ENCODE measurements at places on chromosomes 2 and 18.

DNA sequence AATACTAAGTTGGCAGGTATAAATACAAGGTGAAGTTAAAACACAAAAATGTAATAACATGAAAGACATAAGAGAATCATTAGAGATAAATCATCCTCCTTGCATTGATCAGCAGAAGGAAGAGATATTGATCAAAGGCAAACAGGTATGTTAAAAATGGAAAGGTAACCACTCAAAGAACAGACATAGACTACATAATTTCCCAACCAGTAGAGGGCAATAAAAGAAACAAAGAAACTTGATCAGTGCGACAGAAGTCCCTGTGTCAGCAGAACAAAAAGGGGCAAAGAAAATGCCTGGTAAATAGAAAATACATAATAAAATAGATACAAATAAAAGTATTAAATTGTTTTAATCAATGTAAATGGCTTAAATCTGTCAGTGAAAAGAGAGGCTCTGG is 53.6 kb downstream of the FAM228A start:
- no peak for DNase-seq

- DNase-seq, result no peak
These were observed 151.0 kb downstream of the TRIB2 start for GRCh38 chr2:12867631-12868287.

DNA sequence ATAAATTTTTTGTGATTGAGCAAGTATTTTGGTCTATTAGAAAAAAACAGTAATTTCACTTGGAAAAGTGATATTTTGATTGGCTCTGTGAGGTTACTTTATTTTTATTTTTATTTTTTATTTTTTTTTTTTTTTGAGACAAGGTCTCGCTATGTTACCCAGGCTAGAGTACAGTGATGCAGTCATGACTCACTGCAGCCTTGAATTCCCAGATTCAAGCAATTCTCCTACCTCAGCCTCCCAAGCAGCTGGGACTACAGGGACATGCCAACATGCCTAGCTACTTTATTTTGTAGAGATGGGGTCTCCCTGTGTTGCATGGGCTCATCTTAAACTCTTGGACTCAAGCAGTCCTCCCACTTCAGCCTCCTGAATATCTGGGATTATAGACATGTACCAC is 60.9 kb upstream of the MGAT5 start:
- no peak for DNase-seq

DNA sequence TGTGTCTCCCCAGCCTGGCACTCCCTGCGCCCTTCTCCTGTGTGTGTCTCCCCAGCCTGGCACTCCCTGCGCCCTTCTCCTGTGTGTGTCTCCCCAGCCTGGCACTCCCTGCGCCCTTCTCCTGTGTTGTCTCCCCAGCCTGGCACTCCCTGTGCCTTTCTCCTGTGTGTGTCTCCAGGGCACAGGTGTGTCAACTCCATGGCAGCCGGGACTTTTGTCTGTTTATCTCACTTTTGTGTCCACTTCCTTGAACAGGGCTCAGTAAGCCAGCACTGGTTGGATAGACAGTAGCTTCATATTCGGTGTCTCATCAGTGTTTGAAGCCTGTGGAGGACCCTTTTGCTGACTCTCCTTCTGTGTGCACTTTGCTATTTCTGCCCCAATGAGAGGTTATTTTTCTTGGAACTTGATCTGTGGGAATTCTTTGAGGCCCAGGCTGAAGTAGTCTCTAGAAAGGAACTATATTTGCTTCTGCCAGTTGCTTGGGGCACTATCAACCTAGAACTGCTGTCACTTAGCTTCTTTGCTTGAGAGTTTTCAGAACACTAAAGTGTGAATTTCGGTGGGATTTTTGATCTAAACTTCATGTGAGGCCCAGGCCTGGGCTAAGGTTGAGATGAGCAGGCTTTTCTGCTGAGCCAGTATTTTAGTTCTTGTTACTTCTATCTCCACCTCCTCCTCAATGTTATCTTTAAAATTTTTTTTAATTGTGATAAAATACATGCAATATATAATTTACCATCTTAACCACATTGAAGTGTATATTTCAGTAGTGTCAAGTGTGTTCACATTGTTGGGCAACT is 8.3 kb upstream of the ASB1 start:
- DNase-seq, result no peak

DNA sequence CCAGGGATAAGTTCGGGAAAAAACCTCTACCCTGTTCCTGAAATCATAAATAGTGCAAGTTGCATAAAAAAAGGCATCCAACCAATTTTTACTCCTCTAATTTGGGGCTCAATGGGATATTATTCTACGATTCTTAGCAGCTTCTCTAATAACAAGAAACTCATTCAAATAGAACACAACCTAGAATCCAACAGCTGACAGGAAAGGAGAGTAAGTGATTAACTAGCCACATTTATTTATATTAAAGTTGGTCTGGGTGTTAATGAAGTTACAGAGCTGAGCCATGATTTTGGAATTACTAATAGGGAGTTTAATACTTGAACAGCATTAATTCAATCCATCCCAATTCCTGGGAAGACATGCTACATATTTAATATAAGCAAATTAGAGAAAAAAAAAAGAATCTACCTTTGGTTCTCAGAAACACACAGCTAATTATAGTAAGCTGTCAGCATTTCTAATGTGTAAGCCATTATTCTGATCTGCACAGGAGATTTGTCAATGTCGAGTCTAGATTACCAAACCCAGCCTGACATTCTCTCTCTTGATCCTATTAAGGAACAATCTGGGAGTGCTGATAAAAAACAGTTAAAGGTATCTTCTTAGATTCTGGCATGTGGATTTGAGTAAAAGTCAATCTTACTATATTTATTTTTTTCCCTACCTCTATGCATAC is 267.7 kb downstream of the NBAS start:
- no peak for DNase-seq

- DNase-seq, result no peak
These were observed 640 bp downstream of the SPTBN1 start for GRCh38 chr2:54456612-54457322.

- DNase-seq, result no peak
These were observed 179.5 kb downstream of the BCL2 start for GRCh38 chr18:63140038-63140450.

- no peak for DNase-seq
These were observed 492.8 kb upstream of the RAB12 start for GRCh38 chr18:8116341-8117005.

DNA sequence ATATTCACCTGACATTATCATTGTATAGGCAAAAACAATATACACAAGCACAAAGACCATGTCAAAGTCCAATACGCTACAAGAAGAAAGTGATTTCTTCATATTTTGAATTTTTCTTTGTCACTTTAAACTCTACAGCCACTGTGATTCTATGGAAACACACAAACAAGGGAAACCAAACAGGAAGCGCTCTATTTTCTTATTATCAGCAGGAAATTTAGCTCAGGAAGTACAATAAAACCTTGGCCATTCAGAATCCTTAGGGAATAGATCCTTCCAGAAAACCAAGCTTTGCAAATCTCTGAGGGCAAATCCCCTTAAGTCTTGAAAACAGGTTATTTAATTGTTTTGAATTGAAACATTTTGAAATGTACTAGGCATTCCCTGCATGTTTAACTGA is 336.2 kb downstream of the EPHA4 start:
- no peak for DNase-seq

- DNase-seq, result no peak
These were observed 33.1 kb upstream of the SMAD7 start for GRCh38 chr18:48983793-48984437.

GRCh38 chr2:40030456-40030975 is 251.5 kb upstream of the THUMPD2 start:
- DNase-seq, result no peak

DNA sequence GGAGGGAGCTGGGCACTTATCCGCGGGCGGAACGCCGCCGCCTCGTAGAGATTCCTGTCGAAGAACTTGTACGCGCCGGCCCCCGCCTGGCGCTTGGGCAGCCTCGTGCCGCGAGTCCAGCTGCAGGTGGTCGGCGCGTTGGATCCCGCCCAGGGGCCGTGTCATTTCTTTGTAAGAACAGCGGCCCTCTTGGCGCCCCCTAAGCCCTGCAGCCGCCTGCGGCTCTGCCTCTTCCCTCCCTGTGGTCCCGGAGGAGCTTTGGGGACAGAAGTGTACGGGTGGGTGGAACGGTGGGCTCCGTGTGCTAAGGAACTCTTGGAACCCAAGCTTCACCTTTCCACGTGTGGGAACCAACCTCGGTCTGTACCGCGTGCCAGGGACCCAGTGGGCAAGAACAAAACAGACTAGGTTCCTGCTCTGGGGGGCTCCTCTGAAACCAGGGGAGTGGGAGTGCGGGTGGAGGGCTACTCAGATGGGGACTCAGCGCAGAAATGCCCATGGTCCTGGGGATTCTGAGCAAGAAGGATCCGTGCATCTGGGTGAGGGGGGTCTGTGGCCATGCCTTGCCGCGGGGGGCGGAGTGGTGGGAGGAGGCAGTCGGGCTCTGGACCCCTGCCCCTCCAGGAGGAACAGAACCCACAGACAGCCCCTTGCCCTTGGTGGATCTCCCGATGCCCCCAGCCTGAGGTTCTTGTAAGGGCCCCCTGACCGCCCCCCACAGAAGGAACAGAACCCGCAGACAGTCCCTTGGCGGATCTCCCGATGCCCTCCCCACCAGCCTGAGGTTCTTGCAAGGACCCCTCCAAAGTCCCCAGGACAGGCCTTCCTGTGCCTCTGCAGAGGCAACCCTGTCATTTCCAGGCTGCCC is 1.5 kb downstream of the GPC1 start:
- DNase-seq, result no peak

GRCh38 chr2:8684878-8685696 is 3.2 kb downstream of the ID2 start:
- no peak for DNase-seq

- no peak for DNase-seq
These were observed 34.4 kb upstream of the FZD7 start for GRCh38 chr2:201999279-201999678.

GRCh38 chr2:238406221-238406997 is 20.3 kb upstream of the ASB1 start:
- no peak for DNase-seq

DNA sequence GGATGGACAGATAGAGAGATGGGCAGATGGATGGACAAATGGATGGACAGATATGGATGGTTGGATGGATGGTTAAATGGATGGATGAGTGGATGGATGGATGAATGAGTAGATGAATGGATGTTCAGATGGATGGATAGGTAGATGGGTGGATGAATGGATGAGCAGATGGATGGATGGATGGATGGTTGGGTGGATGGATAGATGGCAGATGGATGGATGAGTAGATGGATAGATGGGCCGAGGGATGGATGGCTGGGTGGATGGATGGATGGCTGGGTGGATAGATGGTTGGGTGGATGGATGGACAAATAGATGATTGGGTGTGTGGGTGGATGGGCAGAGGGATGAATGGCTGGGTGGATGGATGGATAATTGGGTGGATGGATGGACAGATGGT is 98.9 kb upstream of the OTOS start:
- DNase-seq, result no peak

GRCh38 chr2:240432430-240432819 is 3.0 kb upstream of the GPC1 start:
- no peak for DNase-seq

GRCh38 chr2:163633291-163633690 is 102.5 kb downstream of the FIGN start:
- no peak for DNase-seq

DNA sequence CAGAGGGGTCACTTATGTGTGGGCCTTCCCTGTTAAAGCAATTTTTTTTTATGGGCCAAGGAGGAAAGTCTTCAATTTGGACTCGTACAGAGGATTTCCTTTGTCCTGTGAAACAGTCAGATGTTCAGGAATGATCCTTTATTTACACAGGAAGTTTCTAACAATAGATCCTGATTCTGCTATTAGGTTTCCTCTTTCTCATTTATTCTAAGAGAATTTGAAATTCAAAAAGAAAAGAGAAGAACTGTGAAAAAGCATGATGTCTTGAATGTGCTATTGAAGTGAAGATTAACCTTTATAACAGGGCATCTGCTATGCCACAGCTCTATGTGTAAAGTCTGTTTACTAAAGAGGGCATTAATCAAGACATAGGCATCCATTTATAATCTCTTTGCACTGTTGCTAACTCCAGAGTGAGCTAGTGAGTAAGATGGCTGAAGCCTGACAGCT is 105.3 kb upstream of the FAM98A start:
- DNase-seq, result no peak

GRCh38 chr18:39057423-39058064 is 1491.9 kb upstream of the CELF4 start:
- DNase-seq, result no peak

DNA sequence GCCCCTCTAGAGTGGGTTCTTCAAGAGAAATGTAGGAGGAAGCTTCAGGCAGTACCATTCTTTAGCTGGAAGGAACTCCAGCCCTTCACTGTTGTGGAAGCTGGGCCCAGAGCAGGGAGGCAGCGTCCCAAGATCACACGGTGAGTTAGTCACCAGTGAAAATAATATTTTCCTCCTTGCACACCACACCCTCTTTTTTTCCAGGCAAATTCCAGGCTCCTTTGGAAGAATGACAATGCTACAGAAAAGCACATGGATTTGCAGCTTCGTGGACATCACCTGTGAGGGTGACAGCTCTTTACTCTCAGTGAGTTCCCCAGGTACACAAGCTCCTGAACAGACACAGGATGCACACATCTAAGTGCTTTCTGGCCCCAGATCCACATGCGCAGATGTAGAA is 157.1 kb downstream of the COL6A3 start:
- DNase-seq, result no peak

GRCh38 chr18:62323483-62324180 is 1.5 kb upstream of the TNFRSF11A start:
- no peak for DNase-seq
